ENCODE measurements at places on chromosomes 16 and 17.
A peak's percentile ranks its signal among the peaks of the same experiment; 100 is the strongest.

GRCh38 chr17:43353393-43353792 is 45.4 kb upstream of the ARL4D start:
- no peak for DNase-seq

DNA sequence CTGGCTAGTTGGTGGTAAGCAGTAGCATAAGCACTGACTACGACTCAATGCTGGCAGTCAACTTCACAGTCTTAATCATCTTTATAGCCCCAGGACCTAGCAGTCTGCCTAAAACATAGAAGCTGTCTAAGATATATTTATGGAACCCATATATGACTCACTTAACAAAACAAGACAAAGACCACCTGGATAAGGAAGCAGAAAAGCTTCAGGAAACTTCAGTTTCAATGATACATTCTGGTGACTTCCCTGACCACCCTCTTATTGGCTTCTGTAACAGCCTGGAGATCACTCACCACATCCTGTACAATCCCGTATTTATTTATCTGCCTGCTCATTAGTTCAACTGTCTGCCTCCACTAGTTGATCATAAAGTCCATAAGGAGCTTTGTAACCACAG is 95.5 kb downstream of the PMP22 start:
- DNase-seq = peak; percentile 88

GRCh38 chr16:6206080-6206479 is 1108.5 kb upstream of the EEF2KMT start:
- DNase-seq = no peak

DNA sequence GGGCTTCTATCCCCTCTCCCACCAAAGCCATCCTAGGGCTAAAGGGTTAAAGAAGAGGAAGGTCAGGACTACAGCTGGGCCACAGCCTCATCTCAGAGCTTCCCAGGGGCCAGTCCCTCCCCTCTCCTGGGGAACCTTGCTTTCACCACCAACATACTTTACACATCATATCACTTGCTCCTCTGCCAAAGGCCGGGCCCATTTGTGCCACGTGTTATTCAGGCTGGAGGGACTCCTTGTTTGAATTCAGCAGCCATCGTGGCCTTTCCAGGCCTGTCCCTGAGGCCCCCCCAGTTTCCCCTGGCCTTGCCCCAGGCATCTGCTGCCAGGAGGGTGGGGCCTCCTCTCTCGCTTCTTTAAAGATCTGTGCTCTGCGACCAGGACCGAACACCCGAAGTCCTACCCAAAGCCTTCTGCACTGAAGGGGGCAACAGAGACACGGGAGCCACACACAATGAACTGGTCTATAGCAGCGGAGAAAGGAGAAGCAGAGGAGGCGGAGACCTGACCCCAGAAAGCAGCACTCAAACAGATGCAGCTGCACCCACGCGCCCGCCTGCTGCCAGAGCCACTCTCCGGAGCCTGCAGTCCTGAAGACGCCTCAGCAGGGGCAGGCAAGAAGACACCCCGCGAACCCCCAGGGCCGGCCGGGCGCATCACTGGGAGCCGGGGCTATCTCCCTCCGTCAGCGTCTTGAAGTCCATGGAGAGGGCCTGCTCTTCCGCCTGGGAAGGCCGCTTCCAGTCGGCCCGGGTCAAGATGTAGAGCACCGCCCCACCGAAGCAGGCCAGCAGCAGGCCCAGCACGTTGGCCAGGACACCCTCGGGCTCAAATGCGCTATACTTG is 12.1 kb downstream of the CYB561 start:
- DNase-seq = peak; percentile 96

- DNase-seq = no peak
Observed at GRCh38 chr16:19003935-19004334, 20.2 kb downstream of the TMC7 start.

DNA sequence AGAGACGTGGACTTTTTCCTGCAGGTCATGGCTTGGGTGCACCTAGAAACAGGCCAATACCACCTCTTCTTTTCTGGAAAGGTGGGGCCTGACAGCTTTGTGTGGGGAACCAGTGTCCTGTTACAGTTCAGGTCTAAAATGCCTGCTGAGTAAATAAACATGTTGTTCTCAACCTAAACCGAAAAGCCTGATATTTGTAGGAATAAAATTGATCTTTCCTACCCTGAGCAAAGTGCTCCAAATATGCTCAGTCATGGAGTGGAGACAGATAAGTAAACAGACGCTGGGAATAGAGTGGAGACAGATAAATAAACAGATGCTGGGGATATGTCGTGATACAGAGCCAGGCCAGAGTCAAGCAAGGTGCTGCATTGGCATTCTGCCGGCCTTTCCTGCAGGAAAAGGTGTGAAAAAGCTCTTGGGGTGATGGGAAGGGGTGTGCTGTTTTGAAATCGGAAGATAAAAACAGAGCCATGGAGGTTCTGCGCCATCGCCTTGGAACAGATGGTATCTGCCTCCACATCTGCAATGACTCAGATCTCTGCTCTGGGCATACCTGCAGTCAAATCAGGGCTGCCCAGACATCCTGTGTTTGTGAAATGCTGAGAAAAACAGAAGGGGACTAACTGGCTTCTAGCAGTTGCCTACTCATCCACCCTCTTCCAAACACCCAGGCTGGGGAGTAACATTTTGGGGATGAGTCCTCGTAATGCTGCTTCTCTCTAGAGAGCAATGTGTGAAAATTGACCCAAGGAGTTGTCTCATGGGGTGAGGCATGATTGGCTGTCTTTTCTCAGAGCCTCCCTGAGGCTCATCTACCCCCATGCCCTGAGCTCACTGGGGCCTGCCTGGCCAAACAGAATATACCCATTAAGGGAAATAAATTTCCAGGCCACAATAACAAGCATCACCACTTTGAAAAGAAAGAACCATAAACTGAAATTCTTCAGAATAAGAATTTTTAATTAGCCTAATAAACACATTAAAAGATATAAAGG is 16.8 kb upstream of the TRPV2 start:
- DNase-seq = no peak

DNA sequence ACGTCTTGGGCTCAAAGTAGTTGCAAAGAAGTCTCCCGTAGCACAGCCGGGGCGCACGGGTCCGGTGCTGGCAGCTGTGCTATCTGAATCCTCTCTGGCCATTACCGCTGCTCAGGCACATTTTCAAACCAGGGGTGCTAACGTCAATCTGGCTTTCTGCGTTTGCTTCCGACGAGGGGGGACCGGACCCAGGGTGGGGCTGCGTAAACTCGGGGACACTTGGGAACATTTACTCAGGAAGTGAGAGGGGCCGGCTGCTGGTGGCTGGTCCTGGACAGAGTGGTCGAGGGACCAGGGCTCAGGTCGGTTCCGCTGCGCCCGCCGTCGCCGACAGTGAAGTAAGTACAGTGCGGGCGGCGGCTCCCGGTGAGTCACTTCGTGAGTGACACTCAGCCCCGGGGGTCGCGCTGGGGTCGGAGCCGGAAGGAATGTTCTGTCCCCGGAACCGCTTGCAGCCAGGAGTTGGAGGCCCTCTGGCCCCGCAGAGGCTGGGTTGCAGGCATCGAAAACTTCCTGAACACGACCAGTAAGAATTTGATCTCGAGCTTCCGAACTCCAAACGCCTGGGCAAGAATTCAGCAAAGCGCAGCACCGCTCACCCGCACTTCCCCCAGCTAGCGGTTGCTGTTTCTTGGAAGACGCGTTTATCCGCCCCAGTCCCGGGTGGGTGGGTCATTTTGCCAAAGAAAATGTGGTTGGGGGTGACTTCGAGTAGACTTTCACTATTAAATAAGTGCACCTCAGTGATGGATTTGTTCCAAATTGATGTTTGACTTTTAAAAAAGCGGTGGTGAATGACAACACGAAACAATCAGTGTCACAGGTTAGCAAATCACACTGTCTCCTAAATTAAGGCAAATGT is 1.4 kb upstream of the HS3ST3B1 start:
- DNase-seq = peak; percentile 60

DNA sequence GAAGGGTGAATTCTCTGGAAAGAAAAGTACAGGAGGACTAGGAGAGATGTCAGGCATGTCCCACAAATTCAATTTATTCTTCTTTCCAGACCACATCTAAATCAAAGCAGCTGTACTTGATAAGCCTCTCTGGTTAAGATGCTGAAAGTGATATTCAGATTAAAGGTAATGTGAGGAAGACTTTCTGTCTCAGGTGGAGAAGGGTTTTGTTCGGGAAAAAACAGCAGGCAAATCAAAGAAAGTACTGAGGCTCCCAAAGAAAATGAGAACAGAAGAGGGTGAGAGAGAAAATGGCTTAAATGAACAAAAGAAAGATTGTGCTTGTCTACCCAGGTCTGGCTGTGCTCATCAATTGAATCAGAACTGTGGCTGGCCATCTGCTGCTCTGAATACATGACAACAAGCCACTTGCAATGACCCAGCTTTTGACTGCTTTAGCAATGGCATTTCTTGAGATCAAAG is 55.6 kb downstream of the MMD start:
- no peak for DNase-seq

DNA sequence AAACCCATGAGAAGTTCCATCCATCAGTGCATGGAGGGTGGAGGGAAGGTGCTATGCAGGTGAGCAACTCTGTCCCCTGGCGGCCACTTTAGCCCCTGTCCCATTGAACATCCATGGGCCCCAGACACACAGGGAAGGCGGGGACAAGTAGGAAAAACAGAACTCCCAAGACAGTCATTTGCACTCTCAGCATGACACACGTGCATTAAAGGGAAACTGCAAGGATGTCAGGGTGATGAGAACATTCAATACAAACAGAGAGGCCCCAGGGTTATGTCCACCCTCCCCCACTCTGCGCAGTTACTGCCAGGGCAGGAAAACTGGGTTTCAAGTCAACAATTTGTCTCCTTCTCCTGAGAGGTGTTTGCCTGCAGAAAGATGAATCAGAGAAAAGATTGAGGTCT is 44.0 kb upstream of the AKTIP start:
- DNase-seq = peak; percentile 77

DNA sequence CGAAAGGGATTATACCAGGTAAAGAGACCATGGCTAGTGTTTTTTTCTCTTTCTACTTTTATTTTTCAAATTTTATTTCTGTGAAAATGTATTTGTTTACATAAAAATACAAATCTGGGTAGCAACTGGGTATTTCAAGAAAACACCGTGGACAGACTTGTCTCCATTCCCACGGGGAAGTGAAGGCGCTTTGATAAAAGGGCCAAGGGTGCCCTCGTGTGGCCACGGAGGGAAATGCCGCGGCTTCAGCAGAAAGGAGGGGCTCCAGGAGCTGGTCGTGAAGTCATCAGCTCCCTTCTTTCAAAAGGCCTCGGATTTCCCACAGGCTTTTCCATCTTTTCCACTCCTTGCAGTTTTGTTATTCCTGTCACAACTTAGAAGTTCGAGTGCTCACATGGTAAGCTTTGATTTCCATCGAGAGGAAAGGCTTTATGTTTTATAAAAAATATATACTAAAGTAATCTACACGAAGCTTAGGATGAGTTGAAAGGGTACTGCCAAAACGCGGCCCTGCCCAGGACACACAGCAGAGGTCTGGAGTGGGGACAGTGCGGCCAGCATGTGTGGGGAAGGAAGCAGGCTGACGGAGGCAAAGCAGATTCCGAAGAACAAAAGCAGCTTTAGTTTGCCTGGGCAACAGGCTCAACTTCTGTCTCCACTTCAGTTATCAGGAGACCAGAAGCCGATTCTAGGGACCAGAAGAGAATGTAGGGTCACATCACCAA is 15.3 kb upstream of the MNT start:
- peak; percentile 80 for DNase-seq

GRCh38 chr16:60181536-60181935 is 1447.4 kb upstream of the GOT2 start:
- no peak for DNase-seq

DNA sequence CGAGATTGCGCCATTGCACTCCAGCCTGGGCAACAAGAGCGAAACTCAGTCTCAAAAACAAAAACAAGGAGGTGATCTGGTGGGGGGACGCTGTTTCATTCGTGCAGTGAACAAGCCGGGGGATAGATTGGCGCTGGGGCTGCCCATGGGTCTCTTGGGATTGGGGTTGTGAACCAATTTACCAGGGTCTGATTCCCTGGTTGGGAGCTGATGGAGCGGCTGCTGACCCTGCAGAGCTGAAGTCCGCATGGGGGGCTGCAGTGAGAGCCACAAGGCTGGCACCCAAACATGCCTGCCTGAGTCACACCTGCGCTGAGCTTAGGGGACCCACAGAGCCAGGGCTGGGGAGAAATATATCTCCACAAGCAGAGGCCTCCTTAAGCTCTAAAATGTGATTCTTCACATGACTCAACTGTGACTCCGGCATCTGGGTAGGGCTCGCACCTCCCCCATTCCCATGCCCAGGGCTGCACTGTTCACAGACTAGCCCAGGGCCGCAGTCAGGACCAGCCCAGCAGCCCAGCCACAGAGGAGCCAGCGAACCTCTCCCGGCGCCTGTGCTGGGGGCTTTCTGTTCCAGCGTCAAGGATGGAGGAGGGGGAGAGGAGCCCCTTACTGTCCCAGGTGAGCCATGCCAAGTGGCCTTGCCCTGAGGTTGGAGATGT is 5.0 kb downstream of the TSPAN10 start:
- DNase-seq = peak; percentile 77

- no peak for DNase-seq
Observed at GRCh38 chr16:31333686-31334649, 21.0 kb upstream of the ITGAX start.

DNA sequence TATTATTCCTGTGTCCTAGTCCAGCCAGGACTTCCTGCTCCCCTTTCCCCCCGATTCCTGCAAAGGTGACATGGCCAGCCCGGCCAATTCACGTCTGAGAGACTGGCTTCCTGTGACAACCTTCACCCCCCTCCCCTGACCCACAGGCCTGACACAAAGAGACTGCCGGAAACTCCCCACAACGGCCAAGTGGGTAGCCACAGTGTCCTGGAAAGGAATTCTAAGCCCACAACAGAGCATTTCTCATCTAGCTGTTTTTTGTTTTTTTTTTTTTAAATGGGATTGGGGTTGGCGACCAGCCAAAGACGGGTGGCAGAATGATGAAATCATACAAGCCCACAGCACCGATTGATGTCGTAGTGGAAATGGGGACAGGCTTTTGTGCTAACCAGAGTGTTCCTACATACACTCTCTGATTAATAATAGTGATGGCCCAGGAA is 2.8 kb upstream of the XAF1 start:
- peak; percentile 93 for DNase-seq

DNA sequence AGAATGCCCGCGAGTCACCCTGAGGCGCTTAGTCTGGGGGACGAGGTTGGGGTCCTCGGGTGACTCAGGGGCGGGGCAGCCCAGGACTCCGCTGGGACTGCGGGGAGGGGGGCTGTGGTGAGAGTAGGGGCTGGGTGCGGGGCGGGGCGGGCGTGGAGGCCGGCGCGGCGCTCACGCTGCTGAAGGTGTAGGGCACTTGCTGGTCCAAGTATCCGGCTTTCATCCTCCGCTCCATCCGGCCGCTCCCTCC is 832 bp downstream of the ETV4 start:
- peak; percentile 14 for DNase-seq

Data from fibroblast of skin of right quadriceps (primary cell).